ENCODE measurements at places on chromosomes 13 and 19.
A peak's percentile ranks its signal among the peaks of the same experiment; 100 is the strongest.

GRCh38 chr19:21705393-21705792 lies 62.0 kb downstream of the ZNF100 start:
- no peak for DNase-seq

DNA sequence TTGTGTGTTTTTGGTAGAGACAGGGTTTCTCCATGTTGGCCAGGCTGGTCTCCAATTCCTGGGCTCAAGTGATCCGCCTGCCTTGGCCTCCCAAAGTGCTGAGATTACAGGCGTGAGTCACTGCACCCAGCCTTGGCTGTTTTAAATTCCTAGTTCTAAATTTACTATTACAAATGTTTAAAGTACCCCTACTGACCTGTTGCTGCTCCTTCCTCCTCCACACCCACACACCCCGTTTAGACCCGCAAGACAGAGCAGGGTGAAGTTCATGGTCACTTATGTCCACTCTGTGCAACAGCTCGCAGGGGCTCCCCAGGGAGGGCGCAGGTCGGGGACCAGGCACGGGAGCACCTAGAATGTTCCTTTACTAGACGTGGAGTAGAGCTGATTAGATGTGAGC lies 28.7 kb downstream of the TMEM161A start:
- no peak for DNase-seq

DNA sequence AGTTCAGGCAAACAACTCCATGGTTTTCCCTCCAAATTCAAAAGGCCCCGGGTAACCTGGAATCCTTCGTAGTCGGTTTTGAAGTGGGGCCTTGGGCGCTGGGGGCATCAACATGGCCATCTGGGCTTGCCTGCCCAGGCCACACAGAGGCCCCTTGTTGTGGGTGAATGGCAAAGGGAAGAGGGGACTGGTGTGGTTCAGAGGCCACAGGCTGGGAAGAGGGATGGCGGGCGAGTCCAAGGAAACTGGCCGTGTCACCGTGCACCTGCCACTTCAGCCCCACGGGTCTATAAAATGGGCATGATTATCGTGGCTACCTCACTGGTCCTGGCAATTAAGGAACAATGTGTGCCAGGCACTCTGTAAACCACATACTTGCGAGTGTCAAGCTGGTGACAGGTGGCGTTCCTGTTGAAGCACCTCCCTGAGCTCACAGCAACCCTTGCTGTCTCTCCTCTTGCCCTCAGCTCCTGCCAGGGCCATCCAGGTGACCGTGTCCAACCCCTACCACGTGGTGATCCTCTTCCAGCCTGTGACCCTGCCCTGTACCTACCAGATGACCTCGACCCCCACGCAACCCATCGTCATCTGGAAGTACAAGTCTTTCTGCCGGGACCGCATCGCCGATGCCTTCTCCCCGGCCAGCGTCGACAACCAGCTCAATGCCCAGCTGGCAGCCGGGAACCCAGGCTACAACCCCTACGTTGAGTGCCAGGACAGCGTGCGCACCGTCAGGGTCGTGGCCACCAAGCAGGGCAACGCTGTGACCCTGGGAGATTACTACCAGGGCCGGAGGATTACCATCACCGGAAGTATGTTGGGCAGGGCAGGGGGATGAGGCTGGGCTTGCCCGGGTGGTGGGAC lies 1.3 kb downstream of the LSR start:
- no peak for DNase-seq

DNA sequence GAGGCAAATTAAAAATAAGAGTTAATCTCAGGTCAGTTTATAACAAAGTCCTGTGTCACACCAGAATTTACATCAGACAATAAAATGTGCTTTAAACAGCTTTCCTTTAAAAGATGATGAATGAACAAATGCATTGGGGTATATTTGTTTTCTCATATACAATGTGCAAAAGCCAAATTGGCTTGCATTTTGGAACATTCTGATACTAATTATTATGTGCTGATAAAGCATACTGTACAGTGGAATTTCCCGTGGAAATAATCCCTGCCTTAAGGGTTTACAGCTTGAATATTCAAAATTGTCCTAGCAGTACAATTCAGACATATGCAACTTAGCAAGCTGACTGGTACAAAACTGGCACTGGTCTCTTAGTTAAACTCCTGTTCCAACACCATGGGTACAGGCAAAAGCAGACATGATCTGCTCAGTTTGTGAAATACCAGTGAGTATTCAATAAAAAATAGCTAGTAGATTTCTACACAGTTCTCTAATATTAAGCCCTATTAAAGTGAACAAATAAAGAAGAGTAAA lies 373.4 kb downstream of the SLITRK1 start:
- no peak for DNase-seq

DNA sequence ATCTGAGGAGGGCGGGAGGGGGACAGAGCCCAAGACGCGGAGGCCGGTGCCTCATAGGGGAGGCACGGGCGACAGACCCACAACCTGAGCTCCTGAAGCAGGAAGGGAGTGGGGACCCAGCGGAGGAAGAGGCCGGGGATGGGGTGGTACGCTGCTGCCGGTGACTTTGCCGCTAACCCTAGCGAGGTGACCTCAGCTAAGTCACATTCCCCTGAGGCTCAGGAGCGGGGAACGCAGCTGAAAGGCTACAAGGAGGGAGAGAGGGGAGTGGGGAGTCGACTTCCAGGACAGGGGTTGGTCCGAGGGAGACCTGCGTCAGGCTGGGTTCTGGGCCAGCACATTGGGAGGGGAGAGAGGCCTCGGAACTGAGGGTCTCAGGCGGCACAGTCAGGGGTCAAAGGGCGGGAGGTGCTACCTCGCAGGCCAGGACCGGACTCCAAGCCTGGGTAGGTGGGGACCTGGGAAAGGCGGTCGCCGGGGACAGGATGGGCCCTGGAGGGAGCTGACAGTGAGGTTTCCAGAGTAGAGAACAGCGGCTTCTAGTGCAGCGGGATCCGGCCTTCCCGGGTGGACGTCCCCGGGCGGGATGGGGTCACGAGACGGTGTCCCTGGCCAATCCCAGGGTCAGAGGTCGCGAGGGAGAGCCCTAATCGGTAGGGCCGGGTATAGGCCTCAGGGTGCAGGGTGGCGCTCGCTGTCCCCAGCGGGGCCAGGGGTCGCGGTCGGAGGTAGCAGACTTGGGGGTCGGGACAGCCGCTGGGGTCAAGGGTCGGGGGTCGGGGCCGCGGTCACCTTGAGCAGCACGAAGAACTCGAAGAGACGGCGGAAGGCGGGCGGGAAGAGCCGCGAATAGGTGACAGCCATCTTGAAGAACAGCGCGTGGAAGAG lies 699 bp downstream of the TMEM259 start:
- no peak for DNase-seq

- no peak for DNase-seq
These were observed 297.8 kb downstream of the SHISA2 start for GRCh38 chr13:25753976-25754375.

GRCh38 chr19:5103061-5103701 lies 134.3 kb downstream of the KDM4B start:
- DNase-seq: no peak

DNA sequence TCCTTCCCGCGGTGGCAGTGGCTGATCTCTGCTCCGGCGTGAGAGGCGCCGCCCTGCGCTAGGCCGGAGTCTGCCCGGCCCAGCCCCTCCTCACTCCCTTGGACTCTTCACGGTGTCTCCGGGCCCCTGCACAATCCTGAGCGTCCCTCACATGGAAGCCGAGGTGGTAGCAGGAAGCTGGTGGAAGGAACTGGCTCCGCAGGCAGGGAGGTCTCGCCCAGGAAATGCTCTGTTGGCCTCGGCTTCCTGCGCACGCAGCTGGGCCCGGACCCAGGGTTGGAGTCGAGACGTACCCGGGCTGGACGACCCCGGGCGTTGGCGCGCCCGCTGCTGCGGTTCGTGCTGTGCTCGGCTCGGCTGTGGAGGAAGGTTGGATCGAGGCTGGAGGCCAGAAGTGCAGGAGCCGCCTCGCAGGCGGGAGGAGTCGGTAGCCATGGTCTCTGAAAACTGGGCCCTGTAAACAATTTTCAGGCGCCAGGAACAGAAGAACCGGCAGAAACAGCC lies 46.3 kb downstream of the ZNF724 start:
- DNase-seq: no peak

GRCh38 chr19:8487137-8487851 lies 15.1 kb downstream of the PRAM1 start:
- peak; percentile 10 for DNase-seq

GRCh38 chr19:41863209-41863931 lies 3.3 kb downstream of the RPS19 start:
- no peak for DNase-seq

- DNase-seq: no peak
These were observed 1.1 kb upstream of the CBLC start for GRCh38 chr19:44776402-44777096.

DNA sequence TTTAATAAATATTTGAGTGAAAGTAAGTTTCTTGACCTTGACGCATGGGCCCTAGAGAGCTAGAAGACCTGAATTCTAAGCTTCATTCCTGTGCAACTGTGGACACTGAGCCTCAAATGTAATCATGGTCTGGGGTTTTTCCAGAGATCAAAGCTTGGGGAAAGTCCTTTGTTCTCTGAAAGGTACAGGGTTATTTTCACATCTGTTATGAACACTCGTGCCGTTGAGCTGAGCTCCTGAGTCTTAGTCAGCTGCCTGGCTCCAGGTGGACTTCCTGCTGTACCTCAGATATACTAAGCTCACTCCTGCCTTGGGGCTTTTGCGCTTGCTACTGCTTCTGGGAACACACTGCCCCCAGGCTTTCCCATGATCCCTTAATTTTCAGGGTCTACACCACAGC lies 7.5 kb upstream of the ZBTB32 start:
- no peak for DNase-seq

GRCh38 chr19:14575428-14575980 lies 3.6 kb upstream of the NDUFB7 start:
- DNase-seq: no peak

DNA sequence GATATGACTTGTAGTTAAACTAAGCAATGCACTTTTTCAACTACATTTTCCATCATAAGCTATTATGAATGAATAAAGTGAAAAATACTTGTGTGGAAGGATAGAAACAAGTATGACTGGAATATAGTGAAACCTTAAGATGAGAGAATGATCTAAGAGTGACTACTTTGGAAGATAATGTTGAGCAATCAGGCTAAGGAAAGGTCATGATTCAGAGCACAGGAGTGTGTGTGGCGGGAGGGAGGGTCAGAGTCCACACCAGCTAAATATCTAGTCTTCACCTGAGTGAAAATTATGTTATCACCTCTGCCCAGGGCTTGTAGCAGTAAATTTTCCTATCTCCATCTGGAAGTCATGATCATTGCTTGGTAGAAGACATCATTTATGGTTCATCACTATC lies 833.4 kb upstream of the ATXN8OS start:
- DNase-seq: no peak

- DNase-seq: peak; percentile 32
These were observed 27.7 kb downstream of the GADD45B start for GRCh38 chr19:2503521-2504109.

GRCh38 chr19:2607712-2608601 lies 94.5 kb downstream of the GNG7 start:
- DNase-seq: peak; percentile 64

- no peak for DNase-seq
These were observed 16.5 kb downstream of the MIER2 start for GRCh38 chr19:328025-328505.

Measured in stimulated activated naive CD4-positive, alpha-beta T cell (primary cell).